Left cardiac atrium (tissue), 4 donors: ENCODE measurements at places on chromosomes 1 and 21. TPM values are rescaled to one million over a fixed set of nuclear protein-coding genes. Genes with fewer than 3 reads are reported as not detected.

DNA sequence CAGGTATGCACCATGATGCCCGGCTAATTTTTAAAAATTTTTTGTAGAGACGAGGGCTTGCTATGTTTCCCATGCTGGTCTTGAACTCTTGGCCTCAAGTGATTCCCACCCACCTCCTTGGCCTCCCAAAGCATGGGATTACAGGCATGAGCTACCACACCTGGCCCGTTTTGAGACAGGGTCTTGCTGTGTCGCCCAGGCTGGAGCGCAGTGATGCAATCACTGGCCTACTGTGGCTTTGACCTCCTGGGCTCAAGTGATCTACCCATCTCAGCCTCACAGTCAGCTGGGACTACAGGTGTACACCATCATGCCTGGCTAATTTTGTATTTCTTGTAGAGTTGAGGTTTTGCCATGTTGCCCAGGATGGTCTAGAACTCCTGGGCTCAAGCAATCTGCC lies 7.5 kb upstream of the SH3D21 start:
- DNase-seq = no peak

- DNase-seq = no peak
Measured at GRCh38 chr21:41916888-41917433, 36.9 kb downstream of the C2CD2 start.

ANXA9 gene
- total RNA-seq = 0.15 TPM

DNA sequence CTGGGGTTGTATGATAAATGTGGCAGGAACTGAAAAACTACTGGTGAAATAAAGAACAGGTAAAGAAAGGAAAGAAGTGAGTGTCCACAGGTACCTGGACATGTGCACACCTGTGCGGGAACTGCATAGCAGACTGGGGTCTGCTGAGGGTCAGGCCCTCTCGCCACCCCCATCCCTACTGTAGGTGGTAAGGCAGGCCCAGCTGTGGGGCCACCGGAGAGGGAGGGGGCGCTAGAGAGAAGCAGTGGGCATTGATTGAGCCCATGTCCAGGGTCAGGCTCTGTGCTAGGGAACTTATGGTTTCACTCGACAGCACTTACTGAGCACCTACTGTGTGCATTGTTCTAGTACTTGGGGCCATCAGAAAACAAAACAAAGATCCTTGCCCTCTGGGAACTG lies 400.5 kb downstream of the MATN1 start:
- no peak for DNase-seq

RGS8 gene
- 0.18 TPM for total RNA-seq

GRCh38 chr21:35100349-35100811 lies 51.3 kb upstream of the RUNX1 start:
- DNase-seq = no peak

LAX1 gene
- 0.26 TPM for total RNA-seq

MPZ gene
- 8.6 TPM for total RNA-seq

DNA sequence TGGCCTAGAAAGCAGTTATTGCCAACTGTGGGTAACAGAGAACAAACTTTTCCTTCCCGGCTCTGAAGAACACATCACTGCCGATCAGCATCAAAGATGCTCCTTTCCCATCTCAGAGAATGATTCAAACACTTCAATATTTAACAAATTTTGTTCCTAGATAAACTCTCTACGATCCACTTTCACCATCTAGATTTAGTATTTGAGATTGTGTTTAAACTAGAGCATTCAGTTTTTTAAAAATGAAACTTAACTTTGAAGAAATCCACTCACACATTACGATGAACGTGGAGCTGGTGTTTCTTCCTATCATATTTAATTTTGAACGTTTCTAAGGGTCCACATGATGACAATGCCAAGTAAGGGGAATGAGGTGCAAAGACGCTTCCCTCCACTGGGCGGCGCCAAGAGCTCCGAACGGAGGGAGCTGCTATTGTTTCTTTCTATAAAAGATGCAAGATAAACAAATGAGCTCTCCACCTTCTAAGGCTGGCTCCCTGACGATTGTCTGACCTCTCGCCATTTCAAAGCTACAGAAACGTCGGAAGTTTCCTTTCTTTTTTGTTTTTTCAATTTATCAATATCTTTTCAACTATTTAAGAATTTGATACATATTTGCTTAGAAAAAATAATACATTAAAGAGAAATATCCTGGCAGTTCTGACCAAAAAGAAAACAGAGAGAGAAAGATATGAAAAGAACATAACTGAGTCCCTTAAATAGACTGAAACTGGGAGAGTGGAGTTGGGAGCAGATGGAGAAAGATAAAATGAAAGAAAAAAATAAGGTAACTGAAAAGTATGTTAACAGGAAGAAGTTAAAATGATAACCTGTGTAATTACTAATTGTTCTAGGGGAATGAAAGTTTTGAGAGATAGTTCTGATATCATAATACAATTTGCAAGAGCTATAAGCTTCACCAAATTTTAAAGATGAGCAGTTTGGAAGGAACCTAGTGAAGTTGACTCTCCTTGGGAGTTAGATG lies 4.4 kb upstream of the BARHL2 start:
- DNase-seq = no peak

DNA sequence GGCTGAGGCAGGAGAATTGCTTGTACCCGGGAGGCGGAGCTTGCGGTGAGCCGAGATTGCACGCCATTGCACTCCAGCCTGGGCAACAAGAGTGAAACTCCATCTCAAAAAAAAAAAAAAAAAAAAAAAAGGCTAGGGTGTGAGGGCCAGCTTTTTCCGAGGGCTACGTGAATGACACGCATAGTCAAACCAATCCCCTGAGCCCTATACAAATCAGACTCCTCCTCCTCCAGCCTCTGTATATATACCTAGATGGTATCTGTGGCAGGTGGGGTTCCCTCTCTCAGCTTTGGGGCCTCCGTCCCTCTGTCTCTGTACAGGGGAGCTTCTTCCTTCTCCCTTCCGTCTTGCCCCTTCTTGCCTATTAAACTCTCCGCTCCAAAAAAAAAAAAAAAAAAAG lies 6.7 kb downstream of the S100A16 start:
- DNase-seq = no peak
